Panc1 (cell line): ENCODE measurements at places on chromosomes 11 and 22. TPM values are rescaled to one million over a fixed set of nuclear protein-coding genes. Genes with fewer than 3 reads are reported as not detected.

Gene SPA17
- total RNA-seq, result 10.1 TPM

Gene CASP1
- total RNA-seq, result 2.1 TPM

Gene OR5P2
- total RNA-seq, result not detected

Gene AQP11
- total RNA-seq, result 2.3 TPM

Gene MIF
- 936 TPM for total RNA-seq

Gene PTGDR2
- total RNA-seq, result not detected

Gene HBE1
- total RNA-seq, result 3.2 TPM

Gene SCGB1C1
- not detected for total RNA-seq

Gene APOA4
- total RNA-seq, result not detected
